Inflammatory macrophage (primary cell): ENCODE measurements at places on chromosomes 5 and 9.
A peak's percentile ranks its signal among the peaks of the same experiment; 100 is the strongest.

- peak; percentile 18 for DNase-seq
Measured at GRCh38 chr5:57185313-57185712, 11.5 kb downstream of the GPBP1 start.

GRCh38 chr5:1110307-1111240, 1.3 kb downstream of the SLC12A7 start:
- peak; percentile 56 for DNase-seq

GRCh38 chr9:95092262-95093072, 225.0 kb downstream of the FANCC start:
- no peak for DNase-seq

GRCh38 chr5:81269751-81270393, 31.5 kb upstream of the ZCCHC9 start:
- DNase-seq = no peak

DNA sequence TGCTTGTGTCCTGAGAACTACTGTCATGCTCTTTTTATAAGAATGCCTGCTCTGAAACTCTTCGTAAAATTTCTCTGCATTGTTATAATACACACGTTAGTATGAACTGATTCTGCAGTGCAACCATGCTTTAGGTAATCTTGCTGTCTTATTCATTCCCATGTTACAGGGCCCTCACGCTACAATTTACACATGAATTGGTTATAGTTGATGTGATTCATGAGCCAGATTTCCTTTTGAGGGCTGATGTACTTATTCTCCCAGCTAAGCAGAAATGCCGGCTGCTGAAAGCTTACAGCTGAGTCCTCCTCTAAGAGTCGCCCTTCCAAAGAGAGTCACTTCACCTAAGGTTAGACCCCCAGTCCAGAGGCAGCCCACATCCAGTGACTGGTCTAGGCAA, 233.5 kb upstream of the PCSK5 start:
- DNase-seq = no peak

- DNase-seq = no peak
Measured at GRCh38 chr5:56339732-56340131, 106.6 kb upstream of the ANKRD55 start.

GRCh38 chr9:32590476-32590875, 17.5 kb upstream of the NDUFB6 start:
- no peak for DNase-seq

- DNase-seq = no peak
Measured at GRCh38 chr5:50763846-50764245, 97.4 kb downstream of the PARP8 start.

DNA sequence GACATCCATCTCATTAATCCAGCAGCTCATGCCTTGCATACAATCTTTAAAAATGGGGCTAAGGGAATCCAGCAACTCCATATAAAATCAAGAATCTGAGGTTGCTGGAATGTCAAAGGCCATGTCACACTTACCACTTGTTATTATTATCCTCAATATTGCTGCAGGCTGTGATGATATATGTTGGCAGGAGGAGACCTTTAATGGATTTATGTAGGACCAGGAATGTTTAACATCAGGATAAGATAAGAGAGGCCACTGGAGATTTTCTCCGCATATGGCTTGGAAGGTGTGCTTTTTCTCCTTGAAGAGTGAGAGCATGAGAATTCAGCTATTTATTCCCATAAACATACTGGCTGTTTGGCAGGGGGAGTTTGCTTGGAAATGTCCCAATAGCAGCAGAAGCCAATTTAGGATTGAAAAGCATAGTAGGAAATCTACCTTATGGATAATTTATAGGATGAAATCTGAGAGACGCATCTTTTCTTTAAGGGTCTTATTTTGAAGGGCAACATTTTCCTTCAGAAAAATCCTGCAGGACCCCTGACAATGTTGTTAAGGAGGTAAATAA, 481.4 kb downstream of the AGTPBP1 start:
- no peak for DNase-seq
